H1 (cell line): ENCODE measurements at places on chromosomes 1 and 21.

DNA sequence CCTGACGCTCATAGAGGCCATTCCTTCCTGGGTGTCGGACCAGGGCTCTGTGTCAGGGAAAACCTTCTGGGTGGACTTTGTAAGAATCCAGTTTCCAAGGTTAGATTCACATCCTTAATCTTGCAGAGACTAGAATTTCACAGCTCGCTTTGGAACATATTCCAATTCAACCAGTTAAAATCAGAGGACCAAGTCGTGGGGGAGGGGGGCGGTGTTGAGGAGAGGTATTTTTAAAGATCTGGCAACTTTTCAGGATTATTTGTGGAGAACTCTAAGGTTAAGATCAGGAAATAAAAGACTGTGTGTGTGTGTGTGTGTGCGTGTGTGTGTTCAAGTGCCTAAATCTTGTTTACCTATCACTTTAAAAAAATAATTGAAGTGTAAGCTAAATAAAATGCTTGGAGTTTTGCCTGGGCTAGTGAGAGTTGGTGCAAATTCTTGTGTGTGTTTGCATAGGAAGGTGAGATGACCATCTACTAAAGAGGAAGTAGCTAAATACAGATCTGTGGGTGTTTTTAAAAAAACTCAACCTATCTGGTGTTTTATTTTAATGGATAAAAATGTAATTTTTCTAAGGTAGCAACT, 21.8 kb downstream of the TENT5C start:
- no peak for DNase-seq

DNA sequence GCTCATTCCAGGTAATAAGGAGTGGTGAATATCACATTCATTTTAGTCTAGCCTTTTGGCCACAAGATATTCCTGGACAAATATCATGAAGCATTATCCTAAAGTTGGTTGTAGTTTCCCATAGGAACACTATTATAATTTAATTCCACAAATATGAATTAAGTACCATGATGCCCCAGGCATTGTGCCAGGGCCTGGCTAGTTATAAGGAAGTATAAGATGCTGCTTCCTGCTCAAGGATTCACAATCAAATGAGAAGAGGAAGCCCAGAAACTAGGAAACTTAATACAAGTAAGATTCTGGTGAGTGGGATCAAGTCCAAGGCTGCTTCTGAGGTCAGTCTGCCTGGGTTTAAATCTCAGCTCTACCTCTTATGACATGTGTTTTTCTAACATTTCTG, 30.6 kb upstream of the ZP4 start:
- no peak for DNase-seq

DNA sequence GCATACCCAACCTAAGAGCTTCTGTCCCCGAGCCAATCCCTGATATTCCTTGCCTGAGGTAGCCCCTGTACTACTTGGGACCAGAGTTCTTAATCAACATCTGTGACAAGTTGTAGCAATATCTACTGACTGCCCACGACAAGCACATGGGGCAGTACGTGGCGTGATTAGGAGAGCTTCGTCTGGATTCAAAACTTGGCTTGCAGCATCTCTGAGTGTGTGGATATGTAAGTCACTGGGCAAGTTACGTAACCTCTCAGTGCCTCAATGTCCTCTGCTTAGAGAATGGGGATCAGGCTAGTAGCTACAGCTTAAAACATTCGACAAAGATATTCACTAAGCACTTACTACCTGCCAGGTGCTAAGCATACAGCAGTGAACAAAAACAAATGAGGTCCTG, 5.0 kb downstream of the HSPG2 start:
- no peak for DNase-seq

GRCh38 chr1:172955161-172955815, 95.5 kb downstream of the TNFSF18 start:
- DNase-seq, result no peak

DNA sequence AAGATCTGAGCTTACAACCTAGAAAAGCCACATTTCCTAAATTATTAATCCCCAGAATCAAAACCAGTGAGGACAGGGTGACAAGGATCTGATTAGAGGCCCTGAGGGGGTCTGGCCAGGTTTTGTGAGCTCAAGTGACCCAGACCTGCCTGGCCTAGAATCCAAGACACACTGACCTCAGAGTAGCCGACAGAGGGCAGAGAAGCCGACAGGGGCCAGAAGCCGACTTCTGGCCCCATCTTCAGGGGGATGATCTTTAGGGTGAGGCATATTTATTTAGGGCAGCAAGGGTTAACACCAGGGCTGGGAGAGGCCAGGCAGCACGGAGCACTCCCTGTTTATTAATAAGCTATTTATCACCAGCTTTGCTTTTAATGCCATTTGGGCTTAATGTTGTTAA, 45.3 kb downstream of the CASZ1 start:
- DNase-seq, result no peak

DNA sequence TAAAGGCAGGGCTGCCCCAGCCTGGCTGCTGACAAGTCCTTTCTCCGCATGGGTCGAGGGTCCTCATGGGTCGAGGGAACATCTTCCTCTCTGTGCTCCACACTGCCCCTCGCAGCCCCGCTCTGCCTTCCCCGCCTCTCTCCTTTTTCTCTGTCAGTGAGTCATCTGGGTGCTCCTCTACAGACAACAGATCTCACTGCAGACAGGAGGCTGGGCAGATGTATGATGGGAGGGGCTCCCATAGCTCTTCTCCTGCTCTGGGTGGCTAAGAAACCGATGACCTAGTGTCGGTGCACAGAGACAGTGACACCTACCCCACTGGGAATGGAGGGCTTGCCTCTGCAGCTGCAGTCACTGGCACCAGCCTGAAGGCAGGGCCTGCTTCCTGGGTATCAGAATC, 5.5 kb downstream of the KCNA10 start:
- DNase-seq, result peak; percentile 29

GRCh38 chr1:34479731-34480130, 275.1 kb upstream of the GJB5 start:
- DNase-seq, result no peak

DNA sequence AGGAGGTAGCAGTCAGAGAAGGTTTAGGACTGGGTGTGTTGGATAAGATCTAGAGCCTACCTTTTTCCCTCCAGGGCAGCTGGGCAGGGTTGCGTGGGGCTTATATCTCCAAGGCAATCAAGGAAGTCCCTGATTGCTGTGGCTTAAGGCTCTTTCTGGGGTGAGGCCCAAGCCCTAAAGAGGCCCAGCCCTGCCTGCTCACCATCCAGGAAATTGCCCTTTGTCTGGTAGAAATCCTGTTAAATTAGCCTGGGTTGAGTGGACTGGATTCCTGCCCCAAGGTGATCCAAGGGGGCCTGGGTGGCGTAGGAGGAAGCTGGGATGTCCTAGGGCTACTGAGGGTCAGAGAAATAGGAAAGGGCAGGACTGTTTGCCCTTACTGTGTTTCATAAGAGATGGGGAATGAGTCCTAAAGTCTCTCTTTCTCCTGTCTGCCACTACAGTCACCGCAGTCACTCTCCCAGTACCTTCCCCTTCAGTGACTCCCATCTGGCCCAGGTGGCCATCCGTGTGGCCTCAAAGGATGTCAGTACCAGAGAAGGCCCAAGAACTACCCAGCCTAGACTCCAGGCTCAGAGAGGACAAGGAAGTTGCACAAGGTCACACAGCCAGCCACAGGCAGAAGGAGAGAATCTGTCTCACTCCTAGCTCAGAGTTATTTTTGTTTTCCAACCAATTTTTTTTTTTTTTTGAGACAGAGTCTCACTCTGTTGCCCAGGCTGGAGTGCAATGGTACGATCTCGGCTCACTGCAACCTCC, 25.8 kb downstream of the MFSD2A start:
- no peak for DNase-seq

DNA sequence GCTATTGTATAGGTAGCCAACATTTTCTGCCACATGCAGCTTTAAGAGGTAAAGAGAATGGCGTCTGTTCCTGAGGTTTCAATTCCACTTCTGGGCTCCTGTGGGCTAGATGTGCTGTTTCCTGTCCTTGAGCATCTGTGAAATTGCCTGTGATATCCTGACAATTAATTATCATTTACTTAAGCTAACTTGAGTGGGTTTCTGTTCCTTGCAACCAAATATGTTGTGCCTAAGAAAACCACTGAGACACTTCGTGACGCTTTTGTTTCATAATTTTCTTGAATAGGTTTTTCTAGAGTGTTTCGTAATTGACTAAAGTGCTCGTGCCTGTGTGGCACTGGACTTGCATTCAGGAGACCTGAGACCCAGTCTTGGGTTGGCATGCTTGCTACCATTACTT, 127.3 kb upstream of the POU3F1 start:
- no peak for DNase-seq

GRCh38 chr21:42122808-42123207, 51.7 kb downstream of the UMODL1 start:
- DNase-seq, result no peak

DNA sequence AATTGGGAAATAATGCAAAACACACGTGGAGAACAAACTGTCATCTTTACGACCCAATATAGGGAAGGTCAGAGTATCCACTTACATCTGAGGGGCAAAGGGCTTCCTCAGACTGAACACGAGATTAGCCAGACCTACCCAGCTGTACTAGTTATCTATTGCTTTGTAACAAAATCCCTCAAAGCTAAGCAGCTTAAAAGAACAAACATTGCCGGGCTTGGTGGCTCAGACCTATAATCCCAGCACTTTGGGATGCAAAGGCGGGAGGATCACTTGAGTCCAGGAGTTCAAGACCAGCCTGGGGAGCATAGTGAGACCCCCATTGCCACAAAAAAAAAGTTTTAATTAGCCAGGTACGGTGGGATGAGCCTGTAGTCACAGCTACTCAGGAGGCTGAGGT, 262.8 kb downstream of the LTN1 start:
- DNase-seq, result no peak

DNA sequence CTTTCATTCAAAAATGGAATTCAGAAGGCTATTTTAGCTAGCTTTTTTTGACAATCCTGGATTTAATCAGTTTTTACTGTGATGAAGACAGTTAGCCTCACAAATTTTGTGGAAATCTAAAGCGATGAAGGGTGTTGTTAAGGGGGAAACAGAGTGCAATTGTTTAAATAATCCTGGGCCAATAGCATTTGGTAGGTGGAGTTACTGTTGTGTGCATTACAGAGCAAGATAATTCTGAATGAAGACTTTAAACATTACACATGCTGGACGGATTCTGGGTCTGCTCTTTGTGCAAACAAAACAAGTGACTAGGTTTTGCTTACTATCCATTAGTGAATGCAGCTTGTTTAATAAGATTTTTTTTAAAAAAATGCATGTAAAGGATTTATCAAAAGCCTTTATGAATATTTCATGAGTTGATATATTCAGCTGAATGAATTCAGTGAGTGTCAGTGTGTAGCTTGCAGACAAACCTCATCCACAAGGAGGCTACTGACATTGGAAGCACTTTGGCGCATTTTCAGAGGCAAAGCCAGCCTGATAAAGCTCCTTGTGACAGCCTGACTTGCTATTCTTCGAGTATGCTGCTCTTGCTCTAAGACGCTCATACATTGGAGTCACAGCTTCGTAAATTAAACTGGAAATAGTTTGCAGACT, 199.6 kb downstream of the PDE4B start:
- DNase-seq, result no peak

DNA sequence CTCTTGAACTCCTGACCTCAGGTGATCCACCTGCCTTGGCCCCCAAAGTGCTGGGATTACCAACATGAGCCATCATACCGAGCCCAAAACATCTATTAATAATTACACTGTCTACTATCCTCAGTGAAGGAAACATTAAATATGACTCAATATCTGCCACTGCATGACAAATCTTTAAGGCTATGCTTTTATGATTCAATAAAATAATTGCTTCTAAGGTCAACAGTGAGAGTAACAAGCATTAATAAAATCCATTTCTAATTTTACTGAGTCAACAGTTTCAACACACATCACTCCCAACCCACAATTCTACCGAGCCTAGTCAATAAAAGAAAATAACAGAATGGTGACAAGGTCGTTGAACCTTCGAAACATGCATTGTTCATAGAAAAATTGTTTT, 125.5 kb upstream of the CHRM3 start:
- no peak for DNase-seq

DNA sequence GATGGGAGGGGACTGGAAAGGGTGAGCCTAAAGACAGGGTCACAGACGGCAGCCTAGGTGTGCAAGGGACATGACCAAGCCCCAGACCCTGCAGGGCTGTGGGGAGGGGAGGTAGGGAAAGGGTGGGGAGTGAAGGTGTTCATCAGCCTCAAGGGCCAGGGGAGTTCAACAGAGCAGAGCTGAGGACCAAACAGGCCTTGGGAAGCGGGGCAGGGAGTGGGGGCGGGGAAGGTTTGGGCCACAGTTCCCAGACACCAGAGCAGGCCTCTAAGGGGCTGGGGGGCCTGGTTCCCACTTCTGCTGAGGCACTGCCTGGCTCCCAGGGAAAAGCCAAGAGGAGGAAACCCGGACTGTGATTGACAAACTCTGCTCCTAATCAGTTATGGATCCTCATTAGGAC, 456.3 kb downstream of the MATN1 start:
- DNase-seq, result no peak

- DNase-seq, result no peak
Measured at GRCh38 chr1:22774833-22775182, 64.2 kb downstream of the EPHB2 start.

GRCh38 chr1:214824763-214825162, 221.8 kb downstream of the CENPF start:
- no peak for DNase-seq

GRCh38 chr1:93722081-93723031, 40.7 kb upstream of the BCAR3 start:
- no peak for DNase-seq

GRCh38 chr21:15679630-15680029, 50.2 kb upstream of the USP25 start:
- no peak for DNase-seq

DNA sequence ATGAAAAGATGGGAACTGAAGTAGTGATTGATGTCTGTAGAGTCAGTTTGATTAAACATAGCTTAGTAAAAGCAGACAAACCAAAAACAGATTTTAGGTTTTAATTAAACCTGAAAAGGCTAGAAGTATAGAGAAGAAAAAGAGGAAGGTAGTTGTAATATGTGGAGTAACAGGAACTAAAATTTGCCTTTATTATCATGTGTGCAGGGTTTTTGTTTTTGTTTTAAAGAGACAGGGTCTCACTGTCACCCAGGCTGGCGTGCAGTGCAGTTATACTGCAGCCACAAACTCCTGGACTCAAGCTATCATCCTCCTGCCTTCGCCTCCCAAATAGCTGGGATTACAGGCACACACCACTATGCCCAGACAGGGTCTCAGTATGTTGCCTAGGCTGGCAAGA, 6.0 kb downstream of the TOR1AIP1 start:
- no peak for DNase-seq

- DNase-seq, result no peak
Measured at GRCh38 chr1:166629946-166630345, 209.3 kb upstream of the POGK start.

GRCh38 chr1:11521582-11522399, 42.8 kb downstream of the DISP3 start:
- no peak for DNase-seq
